GM12864 (cell line): ENCODE measurements at places on chromosomes 1 and 21.

GRCh38 chr1:187411118-187411517 lies 582.4 kb downstream of the PLA2G4A start:
- no peak for DNase-seq

GRCh38 chr1:8989821-8990220 lies 36.4 kb downstream of the SLC2A7 start:
- DNase-seq, result no peak

DNA sequence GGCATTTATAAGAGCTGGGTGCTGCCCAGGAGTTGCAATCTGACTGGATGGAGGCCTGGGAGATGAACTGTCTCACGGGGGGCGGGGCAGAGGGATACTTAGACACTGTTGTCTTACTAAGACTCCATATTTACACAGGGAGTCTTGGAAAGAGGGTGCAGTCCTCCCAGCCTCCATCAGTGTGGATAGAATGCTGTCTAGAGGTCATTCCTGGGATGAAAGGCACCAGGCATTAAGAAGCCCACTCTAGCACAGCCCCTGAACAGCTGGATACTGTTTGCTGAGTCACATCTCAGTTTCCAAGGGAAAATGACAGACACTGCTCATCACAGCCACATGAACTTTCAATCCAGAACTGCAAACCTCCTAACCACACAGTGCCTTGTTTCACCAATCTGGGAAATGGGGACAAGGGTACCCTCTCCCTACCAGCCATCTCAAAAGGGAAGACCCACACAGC lies 43.3 kb downstream of the SSBP3 start:
- no peak for DNase-seq

DNA sequence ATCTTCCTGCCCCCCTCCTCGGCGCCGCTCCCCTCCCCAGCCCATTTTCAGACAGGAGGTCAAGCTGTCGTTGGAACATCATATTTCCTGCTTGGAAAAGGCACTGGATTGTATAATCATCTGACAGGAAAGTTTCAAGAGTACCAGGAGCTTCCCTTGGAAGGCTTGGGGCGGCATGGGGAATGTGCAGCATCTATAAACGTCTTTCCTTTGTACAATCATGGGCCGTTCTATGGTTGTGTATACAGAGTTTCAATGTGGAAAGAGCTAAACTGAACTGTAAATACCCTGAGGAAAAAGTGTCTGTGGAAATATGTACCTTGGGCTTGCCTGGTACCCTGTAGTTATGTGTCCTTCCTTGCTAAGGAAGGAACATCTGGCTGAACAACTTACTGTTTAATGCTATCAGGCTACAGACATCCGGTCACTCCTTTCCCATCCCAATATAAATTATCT lies 368.1 kb upstream of the ADGRL2 start:
- DNase-seq, result no peak

GRCh38 chr21:18989953-18990495 lies 586.4 kb upstream of the TMPRSS15 start:
- DNase-seq, result no peak

DNA sequence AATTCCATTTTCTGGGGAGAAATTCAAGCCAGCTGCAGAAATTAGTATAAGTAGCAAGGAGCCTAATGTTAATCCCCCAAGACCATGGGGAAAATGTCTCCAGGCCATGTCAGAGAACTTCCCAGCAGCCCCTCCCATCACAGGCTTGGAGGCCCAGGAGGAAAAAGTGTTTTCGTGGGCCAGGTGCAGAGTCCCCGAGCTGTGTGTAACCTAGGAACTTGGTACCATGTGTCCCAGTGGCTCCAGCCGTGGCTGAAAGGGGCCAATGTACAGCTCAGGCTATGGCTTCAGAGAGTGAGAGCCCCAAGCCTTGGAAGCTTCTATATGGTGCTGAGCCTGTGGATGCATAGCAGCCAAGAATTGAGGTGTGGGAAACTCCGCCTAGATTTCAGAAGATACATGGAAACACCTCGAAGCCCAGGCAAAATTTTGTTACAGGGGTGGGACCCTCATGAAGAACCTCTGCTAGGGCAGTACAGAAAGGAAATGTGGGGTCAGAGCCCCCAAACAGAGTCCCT lies 286.3 kb downstream of the MATN1 start:
- DNase-seq, result no peak

DNA sequence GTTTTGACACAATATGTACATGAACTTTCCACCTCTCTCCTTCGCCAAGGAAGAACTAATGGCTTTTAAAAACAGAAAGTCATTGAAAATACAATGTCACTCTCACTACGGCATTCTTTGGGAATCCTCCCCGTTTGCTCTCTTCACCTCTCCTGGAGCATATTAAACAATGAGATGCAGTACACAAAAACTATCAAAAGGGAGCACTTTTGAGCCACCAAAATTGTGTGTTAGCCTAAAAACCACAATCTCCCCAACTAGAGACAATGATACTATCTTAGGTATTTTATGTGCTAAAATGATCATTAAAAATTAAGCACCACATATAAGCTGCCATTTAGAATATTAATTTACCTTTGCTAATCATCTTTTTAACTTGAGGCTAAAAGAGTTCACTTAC lies 425.5 kb downstream of the KCTD3 start:
- DNase-seq, result no peak

GRCh38 chr1:41810446-41810845 lies 108.3 kb downstream of the HIVEP3 start:
- DNase-seq, result no peak

DNA sequence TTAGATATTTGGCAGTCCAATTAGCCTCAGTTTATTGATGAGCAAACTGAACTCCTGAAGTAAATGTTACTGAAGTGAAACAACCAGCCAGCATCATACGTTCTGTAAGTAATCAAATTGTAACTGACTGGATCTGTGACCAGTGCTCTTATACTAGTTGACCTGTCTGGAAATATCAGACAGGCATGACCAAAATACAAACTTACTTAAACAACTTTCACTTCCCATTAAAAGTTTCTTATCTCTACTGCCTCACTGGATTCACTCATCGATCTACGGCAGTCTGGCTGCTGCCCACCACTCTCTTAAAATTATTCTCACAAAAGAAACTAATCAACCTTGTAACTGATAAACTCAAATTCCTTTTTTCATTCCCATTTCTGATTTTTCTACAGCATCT lies 56.4 kb downstream of the WDR3 start:
- no peak for DNase-seq

DNA sequence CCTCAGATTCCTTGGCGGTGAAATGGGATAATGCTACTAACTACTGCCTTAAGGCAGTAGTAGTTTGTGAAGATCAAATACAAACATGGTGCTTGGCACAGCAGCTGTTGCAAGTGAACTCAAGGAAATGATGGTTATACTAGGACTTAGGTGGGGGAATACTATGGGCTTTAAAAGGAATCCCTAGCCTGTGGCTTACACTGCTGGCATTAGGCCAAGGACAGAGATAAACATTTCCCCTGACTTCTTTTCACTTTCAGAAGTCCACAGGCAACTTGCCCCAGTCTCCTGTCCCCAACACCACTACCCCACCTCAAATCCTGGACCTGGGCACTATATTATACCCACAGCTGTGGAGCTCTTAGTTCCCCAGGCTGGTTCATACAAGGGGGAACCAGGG lies 13.1 kb upstream of the VAMP4 start:
- no peak for DNase-seq

GRCh38 chr1:75952016-75952415 lies 19.8 kb upstream of the ASB17 start:
- DNase-seq, result no peak

GRCh38 chr1:99358770-99359169 lies 94.5 kb downstream of the PLPPR4 start:
- DNase-seq, result no peak

- no peak for DNase-seq
Measured at GRCh38 chr1:2466958-2467554, 9.0 kb upstream of the PLCH2 start.

GRCh38 chr21:41916888-41917433 lies 36.9 kb downstream of the C2CD2 start:
- DNase-seq, result no peak

GRCh38 chr1:16133007-16133961 lies 22.6 kb downstream of the EPHA2 start:
- no peak for DNase-seq

DNA sequence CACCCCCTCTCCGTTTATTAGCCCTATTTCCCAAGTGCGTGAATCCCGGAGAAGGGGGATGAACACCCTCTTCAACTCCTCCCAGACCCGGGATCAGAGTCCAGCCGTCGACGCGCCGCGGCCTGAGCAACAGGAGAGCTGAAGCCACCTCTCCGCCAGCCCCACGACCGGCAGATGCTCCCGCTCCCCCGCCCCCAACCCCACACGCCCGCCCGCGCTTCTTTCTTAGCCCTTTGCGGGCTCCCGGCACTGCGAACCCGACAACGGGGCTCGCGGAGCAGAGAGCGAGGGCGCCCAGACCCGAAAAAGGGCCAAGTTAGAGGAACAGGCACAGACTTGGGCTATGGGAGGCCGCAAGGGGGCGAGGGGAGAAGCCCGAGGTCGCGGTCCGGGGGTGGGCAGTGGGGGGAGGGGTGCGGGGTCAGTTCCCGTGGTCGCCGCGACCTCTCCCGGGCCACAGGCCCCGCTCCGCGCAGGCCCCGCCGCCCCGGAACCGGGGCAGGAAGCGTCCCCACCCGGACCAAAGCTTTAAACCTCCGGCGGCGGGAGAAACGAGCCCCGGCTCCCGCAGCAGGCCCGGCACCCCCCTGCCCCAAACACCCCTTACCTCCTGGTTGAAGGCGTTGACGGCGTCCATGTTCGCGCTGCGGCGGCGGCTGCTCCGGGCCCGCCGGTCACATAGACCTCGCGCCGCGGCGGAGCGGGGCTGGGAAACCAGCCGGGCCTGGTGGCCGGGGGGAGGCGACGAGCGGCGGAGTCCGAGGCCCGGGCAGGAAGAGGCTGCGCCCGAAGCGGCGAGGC lies 662 bp downstream of the SCAF4 start:
- no peak for DNase-seq

GRCh38 chr1:20469406-20470076 lies 16.5 kb downstream of the CAMK2N1 start:
- no peak for DNase-seq

GRCh38 chr1:24544239-24544638 lies 11.6 kb upstream of the NCMAP start:
- no peak for DNase-seq

DNA sequence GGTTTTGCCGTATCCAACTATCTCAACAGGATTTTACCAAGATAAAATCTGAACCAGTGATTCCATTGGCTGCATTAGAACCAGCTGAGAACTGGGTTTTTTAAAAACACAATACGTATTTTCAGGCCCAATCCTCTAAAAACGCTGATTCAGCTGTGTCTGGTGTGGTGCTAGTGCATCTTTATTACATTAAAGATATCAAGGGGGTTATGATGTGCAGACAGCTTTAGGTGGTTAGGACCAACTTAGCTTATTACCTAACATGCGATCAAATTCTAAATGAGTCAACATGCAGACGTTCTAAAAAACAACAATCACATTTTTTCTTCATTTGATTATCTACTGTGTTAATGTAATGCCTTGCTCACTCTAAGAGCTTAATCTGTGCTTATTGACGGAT lies 32.0 kb upstream of the EXO1 start:
- no peak for DNase-seq

DNA sequence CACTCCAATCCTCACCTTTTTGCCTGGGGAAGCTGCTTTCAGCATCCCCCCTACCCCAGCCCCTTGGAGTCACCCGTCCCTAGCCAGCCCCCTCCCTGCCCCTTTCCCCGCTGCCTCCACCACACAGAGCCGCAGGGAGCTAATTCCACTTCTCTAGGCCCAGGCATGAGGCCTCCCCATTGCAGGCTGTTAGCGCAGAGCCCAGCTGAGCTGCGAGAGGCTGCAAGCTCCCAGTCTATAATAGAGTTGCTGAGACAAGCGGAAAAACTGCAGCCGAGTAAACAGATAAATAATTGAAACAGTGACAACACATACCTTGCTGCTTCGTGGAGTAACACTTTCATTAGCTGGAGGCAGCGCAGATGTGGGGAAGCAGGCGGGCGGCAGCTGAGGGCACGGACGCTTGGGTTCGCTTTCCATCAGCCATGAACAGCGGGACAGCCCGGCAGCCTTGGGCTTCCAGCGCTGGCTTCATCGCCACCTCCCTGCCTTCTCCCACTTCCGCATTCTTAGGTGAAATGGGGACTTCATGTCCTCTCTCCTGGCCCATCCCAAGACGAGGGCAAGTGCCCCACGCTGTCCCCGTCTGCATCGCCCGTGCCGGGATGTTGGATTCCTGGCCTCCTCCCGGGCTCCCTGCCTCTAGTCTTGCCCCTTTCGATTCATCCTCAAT lies 183.3 kb downstream of the IGSF21 start:
- DNase-seq, result no peak

DNA sequence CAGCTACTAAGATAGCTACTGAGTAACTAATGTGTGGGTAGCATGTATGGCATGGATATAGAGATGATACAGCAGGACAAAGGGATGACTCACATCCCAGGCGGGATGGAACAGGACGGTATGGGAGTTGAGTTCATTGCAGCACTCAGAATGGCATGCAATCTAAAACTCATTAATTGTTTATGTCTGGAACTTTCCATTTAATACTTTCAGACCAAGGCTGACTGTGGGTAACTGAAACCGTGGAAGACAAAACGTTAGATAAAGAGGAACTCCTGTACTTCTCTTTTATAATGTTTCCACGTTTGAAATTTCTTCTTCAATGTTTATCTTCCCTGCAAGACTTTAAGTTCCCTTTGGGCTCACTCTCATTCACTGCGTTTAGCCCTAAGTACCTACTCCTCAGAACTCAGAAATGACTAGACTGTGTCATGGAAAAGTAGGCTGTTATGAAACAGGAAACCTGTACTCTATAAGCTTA lies 151.9 kb downstream of the MAGI3 start:
- no peak for DNase-seq

- DNase-seq, result no peak
Measured at GRCh38 chr1:1299686-1300351, 7.9 kb downstream of the ACAP3 start.

- no peak for DNase-seq
Measured at GRCh38 chr21:35395728-35396127, 346.6 kb upstream of the RUNX1 start.

GRCh38 chr1:111998332-111998731 lies 8.9 kb upstream of the KCND3 start:
- DNase-seq, result no peak

GRCh38 chr1:109664671-109665070 lies 3.2 kb upstream of the GSTM2 start:
- DNase-seq, result no peak

- no peak for DNase-seq
Measured at GRCh38 chr1:7429290-7429689, 341.8 kb upstream of the VAMP3 start.

DNA sequence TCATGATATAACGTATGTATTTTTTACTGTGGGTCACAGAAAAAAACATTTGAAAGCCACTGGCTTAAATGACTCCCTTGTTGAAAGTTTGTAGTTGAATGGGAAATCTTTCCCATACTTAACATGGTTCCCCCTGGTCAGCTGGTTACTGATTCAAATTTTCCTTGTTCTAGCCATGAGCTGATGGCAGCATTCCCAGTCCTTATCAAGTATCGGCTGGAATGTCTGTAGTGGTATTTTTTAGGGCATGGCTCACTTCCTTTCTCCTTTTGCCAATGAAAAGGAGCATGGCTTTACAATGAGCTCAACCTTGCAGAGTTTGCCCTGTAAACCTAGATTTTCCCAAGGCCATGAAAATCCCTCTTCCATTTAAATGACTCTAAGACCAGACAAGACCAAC lies 55.7 kb downstream of the GIPC2 start:
- DNase-seq, result no peak
